ENCODE measurements at places on chromosomes 7 and 10.

GRCh38 chr7:111667488-111667887 lies 105.2 kb upstream of the IMMP2L start:
- no peak for DNase-seq

GRCh38 chr10:125060482-125060825 lies 99.9 kb downstream of the CTBP2 start:
- DNase-seq: no peak

DNA sequence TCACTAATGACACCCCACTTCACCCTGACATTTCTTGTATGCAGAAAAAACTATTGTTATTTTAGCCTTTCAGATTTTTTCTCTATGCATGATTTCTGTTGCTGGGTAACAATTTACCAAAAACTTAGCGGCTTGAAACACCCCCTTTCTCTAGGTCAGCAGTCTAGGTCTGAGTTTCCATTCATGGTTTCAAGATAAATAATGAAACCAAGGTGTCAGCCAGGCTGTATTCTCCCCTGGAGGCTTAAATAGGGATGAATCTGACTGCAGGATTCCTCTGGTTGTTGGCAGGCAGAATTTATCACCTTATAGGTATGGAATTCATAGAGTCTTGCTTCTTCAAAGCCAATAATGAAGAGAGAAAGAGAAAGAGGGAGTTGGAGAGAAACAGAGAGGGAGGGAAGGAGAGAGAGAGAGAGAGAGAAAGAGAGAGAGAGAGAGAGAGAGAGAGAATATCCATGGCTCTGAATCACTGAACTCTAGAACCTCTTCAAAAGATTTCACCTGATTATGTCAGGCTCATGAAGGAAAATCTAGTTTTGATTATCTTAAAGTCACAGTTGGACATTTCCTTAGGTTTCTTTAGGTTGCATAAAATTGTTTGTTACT lies 1224.6 kb upstream of the LRRTM3 start:
- DNase-seq: no peak

DNA sequence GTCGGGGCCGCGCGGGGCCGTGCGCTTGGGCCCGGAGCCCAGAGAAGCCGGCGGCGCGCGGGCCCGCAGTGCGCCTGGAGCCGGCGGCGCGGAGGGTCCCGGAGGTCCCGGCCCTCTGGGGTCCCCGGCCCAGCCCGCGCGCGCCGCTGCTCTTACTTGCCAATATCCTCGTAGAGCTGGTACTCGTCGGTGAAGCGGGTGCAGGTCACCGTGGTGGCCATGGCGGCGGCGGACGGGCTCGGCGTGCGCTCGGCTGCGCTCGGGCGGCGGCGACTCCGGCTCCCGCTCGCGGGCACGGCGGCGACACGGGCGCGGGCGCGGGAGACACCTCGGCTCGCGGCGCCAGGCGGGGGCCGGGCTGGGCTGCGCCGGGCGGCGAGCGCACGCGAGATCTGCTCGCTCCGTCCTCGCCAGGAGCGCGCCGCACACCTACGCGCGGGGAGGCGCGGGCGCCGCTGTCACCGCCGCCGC lies at the start of gene CAMK2B:
Gene CAMK2B (minus strand): TSS at position 394 of the 471 bp plus-strand sequence. CDS start 173 bp downstream, at position 221.
- DNase-seq: no peak

DNA sequence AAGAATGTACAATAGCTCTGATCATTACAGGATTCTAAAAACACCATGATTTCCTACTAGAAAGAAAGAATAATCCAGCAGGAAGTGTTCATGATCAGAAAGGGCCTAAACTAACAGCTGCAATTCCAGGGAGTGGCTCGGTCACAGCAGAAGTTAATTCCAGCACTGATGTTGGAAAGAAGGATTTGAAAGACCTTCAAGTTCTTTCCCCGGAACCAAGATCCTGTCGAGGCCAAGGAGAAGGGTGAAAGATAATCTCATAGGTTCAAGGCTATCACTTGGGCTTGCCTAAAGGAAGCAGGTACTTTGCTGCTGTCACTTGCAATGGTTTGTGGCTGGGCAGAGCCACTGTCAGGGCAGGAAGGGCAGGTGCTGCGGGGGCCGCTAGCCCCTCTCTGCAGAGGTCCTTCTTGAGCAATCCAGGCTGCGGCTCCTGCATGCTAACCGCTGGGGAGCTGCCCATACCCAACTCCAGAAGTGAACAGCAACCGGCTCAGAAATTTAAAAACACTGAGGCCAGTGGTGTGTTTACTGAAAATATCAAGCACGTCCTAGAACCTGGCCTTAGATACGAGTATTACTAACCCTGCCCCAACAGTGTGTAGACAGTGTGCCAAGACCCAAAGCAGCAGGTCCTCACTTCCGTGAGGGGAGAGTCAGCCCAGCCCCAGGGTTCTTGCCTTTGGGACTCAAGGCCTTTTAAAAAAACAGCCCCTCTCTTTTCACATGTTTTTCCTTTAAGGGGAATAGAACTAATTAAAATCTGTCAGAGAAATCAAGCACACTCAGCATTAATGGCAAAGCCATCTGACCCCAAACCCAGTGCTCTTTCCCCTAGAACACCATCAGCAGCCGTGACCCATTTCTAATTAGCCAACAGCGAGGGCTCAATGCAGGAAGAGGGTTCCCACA lies 76.8 kb downstream of the VIPR2 start:
- no peak for DNase-seq

- no peak for DNase-seq
These were observed 365.9 kb downstream of the INHBA start for GRCh38 chr7:41336981-41337380.

Data from GM19239 (cell line).